NCI-H2227 treated with DMSO at 0.1 percent for 48 hours (cell line): ENCODE measurements at places on chromosomes 16 and 17.

- DNase-seq, result no peak
Measured at GRCh38 chr16:3536271-3536731, 35.5 kb downstream of the CLUAP1 start.

- no peak for DNase-seq
Measured at GRCh38 chr17:51050291-51051033, 70.2 kb downstream of the SPAG9 start.

DNA sequence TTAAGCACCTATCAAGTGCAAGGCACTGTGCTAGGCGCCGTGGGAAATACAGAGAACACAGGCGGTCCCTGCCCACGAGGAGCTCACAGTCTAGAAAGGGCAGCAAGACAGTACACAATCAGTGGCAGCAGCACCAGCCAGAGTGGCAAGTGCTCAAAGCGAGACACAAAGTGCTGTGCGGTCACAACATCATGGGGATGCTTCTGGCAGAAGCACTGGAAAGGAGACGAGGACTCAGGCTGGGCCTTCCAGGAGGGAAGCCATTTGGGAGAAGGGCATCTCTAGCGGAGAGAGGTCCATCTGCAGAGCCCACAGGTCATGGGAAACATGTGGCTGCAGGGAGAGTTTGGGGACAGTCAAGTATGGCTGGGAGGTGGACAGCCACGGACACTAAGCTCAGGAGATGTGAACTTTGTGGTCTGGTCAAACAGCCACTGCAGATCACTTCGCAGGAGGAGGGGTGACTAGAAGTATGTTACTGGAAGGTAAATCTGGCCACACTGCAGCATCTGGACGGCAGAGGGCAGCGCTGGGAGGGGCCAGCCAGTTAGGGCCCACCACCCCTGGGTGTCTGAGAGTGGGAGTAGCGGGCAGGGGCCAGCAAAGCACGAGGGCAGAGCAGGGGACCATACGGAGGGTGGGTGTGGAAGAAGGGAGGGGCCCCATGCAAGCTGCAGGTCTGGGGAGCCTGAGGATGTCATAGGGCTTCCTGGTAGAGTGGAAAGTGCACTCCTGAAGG is 71.1 kb downstream of the N4BP1 start:
- DNase-seq, result no peak

DNA sequence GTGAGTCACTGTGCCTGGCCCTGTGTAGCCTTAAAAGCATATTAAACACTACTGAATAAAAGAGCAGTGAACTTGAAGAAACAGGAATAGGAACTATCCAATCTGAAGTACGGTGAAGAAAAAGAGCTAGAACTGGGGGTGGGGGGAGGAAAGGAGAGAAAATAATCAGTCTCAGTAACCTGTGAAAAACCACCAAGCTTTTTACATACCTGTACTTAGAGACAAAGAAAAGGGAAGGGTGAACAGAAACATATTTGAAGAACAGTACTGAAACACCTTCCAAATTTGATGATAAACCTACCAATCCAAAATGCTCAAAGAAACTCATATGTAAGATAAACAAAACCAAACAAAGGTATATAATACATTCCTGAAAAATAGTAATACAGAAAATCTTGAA is 77.5 kb downstream of the USP32 start:
- DNase-seq, result no peak

DNA sequence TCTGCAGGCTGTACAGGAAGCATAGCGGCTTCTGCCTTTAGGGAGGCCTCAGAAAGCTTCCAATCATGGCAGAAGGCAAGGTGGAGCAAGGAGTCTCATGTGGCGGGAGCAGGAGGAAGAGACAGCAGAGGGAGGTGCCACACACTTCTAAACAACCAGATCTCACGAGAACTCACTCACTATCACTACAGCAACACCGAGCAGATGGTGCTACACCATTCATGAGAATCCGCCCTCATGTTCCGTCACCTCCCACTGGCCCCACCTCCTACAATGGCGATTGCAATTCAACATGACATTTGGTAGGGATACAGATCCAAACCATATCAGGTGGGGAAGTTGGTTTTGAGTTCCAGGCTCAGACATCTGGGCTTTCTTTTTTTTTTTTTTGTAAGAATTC is 31.9 kb upstream of the NUDT7 start:
- DNase-seq, result no peak

- no peak for DNase-seq
Measured at GRCh38 chr16:68287276-68288251, 23.2 kb downstream of the SLC7A6OS start.

- no peak for DNase-seq
Measured at GRCh38 chr17:68310152-68310551, 18.9 kb downstream of the ARSG start.

GRCh38 chr17:8563981-8564602 is 66.4 kb downstream of the MYH10 start:
- DNase-seq, result no peak

DNA sequence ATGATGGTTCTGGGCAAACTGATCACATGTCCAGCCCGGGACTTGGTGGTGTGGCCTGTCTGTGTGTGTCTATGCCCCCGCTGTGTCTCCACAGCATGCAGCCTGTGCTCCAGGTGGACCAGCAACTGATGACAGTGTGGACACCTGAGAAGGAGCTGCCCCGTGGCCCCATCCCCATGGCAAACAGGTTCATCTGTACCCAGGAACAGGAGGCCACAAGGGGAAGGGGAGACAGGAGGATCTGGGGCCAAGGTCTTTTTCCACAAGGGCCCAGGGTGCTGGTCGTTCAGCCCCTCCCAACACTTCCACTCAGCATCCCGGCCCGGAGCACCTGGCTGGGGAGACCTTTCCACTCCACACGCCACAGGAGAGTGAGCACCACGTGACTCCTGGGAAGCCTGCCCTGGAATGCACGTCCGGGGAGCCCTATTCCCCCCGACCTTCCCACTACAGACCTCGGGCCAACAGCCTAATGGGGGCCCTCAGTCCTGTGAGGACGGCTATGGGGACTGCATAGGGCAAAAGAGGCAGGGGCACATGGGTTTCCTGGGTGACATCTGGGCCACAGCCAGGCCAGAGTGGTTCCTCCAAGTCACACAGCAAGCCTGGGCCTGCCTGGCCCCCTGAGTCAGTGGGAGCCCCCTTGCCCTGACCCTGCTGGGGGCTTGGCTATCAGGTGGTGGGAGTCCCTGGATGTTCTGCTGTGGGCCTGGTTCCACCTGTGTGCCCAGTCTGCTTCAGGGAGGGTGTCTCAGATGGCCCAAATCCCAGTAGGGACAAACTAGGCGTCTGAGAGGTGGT is 20.8 kb upstream of the NXPH3 start:
- no peak for DNase-seq

DNA sequence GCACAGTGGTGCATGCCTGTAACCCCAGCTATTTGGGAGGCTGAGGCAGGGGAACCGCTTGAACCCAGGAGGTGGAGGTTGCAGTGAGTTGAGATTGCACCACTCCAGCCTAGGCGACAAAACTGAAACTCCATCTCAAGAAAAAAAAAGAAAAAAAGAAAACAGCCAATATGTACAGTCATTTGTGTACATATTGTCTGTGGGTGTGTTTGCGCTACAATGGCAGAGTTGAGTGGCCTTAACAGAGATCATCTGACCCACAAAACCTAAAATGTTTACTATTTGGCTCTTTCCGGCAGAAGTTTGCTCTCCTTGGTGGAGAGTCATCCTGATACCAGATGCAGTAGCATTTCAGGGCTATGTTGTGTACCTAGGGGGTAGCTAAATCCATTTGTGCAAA is 57.9 kb downstream of the ARSG start:
- DNase-seq, result no peak

DNA sequence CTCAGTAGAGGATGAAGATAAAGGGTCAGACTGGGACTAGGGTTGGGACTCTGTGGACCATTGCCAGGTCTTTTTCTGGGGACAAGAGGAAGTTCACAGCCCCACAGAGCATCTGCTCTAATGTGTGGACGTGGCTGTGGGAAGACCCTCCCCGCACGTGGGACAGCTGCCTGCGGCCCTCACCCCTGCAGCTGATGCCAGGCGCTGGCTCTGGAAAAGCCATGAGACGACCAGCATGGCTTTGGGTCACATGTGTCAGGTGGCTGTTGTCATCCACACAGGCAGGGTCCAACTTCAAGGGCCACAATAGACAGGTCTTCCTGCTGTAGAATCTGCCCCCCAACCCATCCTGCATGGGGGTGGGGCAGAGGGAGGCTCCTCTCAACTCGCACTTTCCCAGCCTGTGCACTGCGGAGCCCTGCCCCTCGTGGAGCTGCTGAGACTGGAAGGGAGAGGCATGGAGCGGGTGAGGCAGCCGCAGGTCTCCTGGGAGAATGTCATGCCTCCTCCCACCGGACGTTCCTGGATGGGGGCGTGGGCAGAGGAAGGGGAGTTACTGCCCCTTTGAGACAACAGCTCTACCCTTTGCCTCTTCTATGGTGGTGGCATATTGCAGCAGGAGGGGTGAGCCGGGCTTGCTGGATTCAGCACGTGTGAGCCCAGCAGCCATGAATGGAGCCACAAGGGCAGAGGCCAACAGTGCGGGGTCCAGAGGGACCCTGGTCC is 53.4 kb downstream of the PIMREG start:
- DNase-seq, result no peak

DNA sequence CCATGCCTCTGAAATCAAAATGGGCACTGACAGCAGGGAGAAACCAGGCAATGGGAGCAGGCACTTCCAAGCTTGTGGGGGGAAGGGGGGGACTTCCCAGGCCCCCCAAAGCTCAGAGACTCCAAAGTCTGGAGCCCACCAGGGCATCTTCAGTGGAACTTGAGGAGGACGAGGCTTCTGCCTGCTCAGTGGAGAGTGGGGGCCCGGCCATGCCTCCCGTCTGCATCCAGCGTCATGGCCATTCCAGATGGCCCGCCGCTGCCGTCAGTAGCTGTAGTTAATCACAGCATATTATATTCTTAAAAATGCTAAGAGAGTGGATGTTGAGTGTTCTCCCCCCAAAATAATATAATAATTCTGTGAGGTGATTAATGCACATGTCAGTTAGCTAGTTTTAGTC is 315.2 kb downstream of the KCNJ2 start:
- no peak for DNase-seq

DNA sequence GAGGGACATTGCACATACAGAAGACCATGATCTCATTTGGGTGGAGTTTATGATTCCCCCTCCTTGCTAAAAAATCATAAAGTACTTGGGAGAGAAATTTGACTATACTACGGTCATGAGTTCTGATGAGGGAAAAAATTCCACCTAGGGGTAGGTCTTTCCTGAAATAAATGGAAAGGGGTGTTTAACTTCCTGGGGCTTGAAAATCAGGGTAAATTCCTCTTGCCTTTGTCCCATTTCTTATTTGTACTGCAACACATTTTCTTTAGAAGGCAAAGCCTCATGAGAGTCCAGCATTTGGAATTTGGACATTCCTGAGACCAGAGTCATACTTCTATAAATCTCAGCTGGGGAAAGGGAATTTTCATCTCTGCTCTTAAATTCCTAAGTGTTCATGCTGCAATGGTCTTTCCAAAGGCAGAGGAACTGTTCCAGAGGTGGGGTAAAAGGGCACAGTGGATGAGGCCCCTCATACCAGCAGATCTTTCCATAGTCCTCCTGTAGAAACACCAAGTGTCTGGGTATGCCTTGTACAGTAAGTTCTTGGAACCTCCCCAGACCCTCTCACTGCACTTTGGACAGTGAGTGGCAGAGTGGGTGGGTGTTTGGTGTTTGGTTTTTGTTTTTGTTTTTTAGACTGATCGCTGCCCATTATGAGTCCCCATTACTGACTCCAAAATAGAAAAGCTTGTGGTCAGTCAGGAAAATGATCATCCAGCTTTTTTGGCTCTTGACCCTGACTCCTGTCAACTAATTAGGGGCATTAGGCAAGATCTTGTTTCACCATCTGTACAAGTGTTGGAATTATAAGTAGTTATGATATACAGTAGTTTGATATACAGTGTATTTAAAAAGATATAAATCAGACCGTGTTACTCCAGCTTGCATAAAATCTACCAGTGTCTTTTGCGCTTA is 6.0 kb downstream of the LYRM1 start:
- no peak for DNase-seq

GRCh38 chr17:14744761-14745473 is 444.0 kb downstream of the HS3ST3B1 start:
- no peak for DNase-seq

GRCh38 chr17:1736348-1737281 is 6.1 kb upstream of the SERPINF2 start:
- DNase-seq, result no peak

DNA sequence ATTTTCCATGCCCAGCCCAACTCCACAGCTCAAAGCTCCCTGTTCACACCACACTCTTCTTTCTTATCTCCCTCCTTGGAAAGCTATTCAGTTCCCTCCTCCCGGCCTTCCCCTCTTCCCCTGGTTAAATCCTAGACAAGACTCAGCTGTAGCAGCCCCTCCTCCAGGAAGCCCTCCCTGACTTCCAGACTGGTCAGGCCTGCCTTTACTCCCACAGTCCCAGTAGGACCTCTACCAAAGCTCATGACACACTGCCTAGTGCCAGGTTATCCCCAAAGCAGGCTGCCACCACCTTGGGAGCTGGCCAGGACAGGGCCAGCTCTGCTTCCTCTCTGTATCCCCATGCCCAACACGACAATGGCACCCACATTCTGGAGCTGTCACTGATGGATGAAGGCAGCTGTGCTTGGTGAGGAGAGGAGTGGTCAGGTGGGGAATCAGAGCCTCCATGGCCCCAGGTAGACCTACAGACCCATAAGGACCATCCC is 50.0 kb downstream of the BEAN1 start:
- DNase-seq, result no peak

DNA sequence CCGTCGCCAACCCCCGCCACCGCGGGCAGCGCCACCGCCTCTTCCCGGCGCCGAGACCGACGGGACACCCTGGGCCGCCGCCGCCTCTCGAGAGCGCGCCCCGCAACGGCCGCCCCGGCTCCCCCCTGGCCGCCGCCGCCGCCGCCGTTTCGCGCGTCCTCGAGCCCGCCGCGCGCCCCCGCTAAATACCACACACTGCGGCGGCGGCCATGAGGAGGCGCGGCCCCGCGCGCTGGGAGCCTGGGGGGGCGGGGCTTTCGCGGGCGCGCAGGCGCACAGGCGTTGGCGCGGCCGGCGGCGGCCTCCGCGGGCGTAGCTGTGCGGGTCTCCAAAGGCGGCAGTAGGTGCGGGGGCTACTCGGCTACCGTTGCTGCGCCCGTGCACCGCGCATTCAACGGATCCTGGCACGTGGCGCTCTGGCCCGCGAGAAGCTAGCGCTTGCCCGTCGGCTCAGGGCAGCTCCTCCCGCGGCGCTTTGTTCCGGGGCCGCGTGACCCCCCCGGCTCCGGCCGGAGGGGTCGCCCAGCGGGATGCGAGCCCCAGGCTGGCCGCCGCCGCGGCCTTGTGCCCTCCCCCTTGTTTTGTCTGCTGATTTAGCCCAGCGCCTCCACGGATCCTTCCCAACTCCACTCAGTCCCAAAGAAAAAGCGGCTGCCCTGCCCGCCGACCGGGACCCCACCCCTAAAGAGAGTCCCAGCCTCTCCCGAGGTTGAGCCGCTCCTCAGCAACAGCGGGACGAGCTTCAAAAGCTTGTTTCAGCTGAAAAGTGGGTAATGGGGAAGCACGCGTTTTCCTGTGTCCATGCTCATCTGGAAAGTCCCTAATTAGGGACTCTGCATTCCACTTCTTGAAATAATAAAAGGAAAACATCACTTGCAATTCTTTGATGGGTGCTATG is at the start of gene SIAH1:
Gene SIAH1 (minus strand): TSS at position 161 of the 898 bp plus-strand sequence. CDS start 22,985 bp downstream, outside the sequence.
- DNase-seq, result peak; percentile 70

- no peak for DNase-seq
Measured at GRCh38 chr16:31529937-31530312, 2.2 kb downstream of the AHSP start.

GRCh38 chr17:14429084-14429483 is 128.2 kb downstream of the HS3ST3B1 start:
- no peak for DNase-seq
